ENCODE measurements at places on chromosomes 4 and X.
A peak's percentile ranks its signal among the peaks of the same experiment; 100 is the strongest.

GRCh38 chr4:24067367-24068193, 177.7 kb upstream of the PPARGC1A start:
- no peak for DNase-seq

DNA sequence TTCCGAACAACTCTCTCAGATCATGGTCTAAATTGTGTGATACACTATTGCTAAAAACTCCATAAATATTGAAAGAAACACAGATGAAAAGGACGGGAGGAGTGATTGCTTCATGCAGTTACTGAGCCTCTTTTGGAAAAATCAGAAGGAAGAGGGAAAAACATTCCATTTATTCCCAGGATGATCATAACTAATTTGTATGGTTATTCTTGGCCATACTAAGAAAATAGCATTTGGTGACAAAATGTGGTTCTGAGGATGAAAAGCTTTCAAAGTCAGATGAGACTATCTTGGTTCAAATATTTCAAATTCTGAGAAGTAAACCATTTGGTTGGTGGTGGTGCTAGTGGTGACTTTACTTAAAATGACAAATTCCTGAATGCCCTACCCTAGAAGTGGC, 305.4 kb upstream of the LDB2 start:
- DNase-seq = no peak

DNA sequence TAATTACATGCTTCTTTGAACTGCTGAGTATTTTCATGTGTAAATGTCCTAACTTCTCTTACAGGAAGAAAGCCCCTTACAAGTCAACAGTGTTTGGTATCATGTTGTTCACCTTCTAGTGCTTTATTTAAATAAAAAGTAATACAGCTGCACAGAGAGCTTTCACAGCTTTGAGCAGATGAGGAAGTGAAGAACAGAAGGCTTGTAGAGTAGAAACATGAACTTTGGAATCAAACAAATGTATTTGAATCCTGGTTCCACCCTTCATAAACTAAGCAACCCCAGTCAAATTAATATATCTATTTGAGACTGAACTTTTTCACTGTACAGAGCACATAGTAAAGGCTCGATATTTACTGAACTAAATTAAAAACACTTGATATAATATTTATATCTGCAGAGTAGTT, 120.5 kb downstream of the CAMK2D start:
- DNase-seq = no peak

DNA sequence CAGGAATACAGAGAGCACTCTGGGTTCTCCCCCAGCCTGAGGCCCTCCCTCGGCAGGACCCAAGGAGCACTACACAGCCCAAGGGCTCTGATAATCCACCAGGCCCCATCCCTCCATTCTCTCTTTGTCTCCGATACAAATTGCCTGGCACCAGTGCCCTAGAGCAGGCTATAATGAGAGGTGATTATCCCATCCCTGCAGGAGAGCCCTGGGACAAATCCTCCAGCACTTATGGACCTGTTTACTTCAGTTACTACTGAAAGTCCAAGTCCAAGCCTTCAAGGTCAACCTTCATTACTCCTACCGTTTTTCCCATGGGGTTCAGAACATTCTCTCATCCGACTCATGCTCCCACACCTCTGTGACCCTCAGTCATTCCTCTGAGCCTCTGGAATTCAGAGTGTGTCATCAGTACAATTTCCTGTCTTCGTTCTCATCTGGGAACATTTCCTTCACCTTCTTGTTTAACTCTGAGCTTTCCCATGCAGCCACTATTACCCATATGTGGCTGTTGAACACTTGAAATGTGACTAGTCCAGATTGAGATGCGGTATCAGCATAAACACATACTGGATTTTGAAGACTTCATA, 299.0 kb downstream of the RAPGEF2 start:
- DNase-seq = no peak

GRCh38 chrX:43019021-43019420, 241.1 kb upstream of the PPP1R2C start:
- no peak for DNase-seq

- DNase-seq = no peak
These were observed 70.5 kb downstream of the COQ2 start for GRCh38 chr4:83214079-83214478.

DNA sequence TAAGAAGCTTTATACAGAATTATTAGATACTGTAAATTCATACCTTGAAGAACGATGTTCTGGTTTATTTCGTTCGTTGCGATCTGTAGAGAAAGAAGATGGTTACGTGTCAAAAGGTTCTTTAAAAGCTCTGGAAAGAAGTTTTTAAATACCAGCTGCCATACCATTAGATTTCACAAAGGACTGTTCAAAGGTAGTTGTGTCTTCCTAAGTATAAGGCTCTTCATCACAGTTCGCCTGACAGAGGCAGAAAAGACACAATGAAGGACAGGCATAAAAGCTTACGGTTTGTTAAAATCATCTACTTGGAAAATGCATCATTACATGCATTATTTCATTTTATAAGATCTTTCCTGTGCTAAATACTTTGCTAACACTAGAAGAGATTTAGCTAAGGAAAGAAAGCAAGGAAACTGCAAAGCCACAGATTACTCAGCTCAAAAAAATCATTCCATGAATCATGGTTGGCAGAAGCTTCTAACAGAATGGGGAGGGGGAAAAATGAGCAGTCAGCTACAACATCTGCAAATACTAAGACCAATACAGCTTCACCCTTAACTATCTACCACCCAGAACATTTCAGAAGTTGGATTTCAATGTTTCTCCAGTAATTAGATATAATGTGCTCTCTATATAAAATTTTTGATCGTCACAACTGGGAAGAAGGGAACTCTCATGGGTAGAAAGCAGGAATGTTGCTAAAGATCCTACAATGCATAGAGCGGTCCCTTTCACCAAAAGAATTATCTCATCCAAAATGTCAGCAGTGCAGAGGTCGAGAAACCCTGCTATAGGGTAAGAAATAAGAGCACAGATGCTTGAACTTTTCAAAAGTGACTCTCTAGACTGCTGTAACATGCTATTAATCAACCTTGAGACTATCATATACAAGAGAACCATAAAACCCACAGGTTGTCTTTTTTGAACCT, 50.7 kb upstream of the PRSS48 start:
- DNase-seq = no peak

DNA sequence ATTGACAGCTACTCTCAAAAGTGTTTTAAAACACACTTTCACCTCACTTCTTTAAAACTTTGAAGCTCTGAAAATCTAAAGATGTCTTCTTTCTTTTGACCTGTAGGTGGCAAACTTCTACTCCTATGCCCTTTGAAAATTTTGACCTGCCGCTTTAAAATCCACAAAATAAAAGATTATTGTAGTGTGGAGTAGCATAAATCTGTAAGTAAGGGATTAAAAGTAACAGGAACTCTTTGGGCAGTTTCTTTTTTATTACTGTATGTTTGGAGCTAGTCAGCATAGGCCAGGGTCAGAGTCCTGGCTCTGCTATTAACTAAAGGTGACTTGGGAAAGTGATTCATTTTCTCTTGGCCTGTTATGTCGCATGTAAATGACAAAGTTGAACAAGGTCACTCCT, 25.5 kb downstream of the BBS12 start:
- DNase-seq = no peak

DNA sequence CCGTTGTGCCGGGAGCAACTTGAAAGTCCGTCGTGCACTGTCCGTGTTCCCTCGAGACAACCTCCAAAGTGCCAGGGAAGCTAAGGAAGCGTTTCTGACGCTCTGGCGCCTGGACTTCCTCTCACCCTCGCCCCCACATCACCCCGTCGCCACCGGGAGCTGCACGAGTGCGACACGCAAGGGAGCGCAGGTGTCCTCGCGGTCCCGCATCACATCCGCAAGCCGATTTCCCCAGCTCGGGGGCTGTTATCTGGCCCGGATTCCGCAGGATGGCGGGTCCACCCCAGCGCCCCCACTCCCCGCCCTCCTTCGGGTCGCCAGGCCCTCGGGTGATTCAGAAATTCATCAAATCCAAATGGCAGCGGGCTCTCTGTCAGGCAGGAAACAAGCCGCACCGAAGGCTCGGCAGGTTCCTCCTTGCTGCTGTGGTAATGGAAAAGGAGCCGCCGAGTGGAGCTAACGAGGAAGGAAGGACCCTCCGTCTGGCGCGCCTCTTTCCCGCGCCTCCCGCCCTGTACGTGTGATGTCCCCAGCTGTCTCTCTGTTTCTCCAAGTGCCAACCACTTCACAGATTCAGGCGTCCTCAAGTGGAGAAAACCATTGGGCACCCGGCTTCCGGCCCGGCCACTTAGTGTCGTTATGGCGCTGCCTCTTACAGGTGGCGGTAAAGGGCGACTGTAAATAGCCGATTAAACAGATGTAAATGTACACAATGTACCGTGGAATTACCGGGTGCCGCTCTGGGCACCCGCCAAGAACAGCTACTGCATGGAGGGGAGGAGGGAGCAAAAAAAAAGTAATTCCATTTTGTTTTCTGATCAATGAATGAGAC, 921 bp upstream of the SETD7 start:
- peak; percentile 85 for DNase-seq

- no peak for DNase-seq
These were observed 46.8 kb downstream of the WDR44 start for GRCh38 chrX:118392716-118393115.

- DNase-seq = no peak
These were observed 8.0 kb downstream of the CETN2 start for GRCh38 chrX:152822383-152823086.

- DNase-seq = no peak
These were observed 63.1 kb downstream of the SLC10A7 start for GRCh38 chr4:146458594-146458993.

- DNase-seq = no peak
These were observed 58.7 kb upstream of the STARD8 start for GRCh38 chrX:68588602-68589371.

GRCh38 chr4:13860126-13860525, 232.6 kb upstream of the BOD1L1 start:
- DNase-seq = no peak

GRCh38 chr4:107243141-107243781, 207.1 kb upstream of the DKK2 start:
- DNase-seq = no peak

GRCh38 chrX:49163555-49164419, 1.2 kb downstream of the MAGIX start:
- DNase-seq = no peak

GRCh38 chrX:101918751-101919150, 13.1 kb downstream of the ZMAT1 start:
- DNase-seq = no peak

DNA sequence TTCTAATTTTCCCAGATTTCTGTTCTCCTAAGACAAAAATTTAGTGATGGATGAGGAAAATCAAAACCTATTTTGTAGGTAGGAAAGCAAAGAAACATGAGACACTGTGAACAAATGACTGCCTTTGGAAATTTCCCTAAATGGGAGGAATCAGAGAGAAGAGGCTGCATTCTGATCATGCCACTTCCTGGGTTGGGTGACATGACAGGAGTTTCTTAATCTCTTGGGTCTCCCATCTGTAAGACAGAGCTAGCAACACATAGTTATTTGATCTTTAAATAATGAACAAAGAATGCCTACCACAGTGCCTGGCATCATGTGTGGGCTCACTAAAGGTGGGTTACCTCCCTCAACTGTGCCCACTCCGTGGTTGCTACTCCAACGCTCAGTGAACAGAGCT, 57.1 kb downstream of the CCDC149 start:
- DNase-seq = no peak

DNA sequence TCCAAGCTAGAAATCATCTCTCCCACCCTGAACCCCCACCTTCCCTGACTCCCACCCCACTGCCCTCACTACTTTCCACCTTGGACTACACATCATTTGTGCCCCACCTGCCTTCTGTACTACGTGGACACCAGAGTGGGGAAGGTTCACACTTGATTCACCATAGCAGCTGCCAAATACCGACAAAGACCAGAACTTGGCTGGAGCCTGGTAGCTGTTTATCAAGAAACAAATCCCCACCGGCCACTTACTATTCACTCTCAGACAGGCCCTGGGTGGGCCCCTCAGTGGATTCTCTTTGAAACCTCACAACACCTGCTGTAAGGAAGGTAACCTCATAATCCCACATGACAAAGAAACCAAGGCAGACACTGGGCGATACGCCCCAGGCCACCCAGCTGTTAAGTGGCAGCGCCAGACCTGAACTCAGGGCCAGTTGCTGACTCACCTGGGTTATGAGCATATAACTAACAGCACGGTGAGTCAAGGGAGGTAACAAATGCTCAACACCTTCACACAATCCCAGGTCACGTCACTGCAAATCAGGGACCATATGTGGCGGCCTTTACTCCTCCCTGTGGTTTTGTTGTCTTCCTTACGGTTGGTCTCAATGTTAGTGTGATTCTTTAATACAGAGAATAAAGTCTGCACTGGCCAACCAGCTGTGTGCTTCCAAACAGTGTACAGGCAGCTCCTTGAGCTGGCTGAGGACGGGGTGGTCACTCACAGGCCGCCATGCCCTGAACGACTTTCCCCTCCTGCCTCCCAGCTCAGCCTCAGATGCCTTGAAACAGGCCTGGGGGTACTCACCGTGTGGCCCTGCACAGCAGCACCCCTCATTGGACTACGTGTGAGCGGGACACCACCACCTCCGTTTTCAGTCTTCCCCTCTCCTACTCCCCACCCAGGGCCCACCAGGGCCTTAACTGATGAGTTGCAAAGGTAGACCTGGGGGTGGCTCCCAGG, 7.5 kb downstream of the WDR1 start:
- no peak for DNase-seq

- no peak for DNase-seq
These were observed 79.6 kb downstream of the CENPC start for GRCh38 chr4:67465763-67466052.

DNA sequence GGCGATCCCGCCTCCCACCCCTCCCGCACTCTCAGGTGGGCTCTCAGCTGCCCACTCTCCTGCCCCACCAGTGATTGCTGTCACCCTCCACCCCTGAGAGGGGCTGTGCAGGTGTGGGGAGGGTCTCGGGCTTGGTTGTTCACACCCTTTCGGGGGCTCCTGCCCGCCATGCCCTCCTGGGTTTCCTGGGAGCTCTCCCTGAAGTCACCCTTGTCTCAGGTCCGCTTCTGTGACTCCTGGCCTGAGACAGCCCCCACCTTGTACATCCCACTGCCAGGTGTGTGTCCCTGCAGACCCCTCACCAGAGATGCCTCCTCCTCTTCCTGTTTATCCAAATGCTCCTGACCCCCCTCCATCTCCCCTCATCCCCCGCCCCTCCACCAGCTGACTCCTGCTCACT, 37.8 kb downstream of the ADRA2C start:
- DNase-seq = no peak

GRCh38 chrX:46321676-46322075, 223.5 kb downstream of the ZNF674 start:
- no peak for DNase-seq

- DNase-seq = peak; percentile 15
These were observed 20.7 kb downstream of the MFAP3L start for GRCh38 chr4:170005472-170005871.

DNA sequence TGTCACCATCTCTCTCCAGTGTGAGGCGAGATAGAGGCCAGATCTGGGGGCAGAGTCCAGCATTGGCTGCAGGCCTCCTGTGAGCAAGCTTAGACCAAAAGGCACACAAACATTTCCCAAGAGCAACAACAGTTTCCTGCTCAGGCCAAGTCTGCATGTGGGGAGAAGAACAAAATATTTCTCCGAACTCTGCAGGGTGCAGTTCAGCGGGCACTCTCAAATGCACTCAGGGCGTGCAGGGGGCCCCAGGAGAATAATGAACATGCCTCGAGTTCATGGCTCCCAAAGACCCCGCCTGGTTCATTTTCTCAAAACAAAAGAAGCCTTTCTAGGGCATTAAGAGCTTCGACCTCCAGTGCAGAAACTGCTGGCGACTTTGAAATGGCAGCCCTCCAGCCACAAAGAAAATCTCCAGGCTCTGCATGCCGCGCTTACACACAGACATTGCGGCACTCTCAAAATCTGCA, 57.8 kb upstream of the HELT start:
- no peak for DNase-seq

GRCh38 chrX:65536291-65536690, 1.7 kb upstream of the LAS1L start:
- no peak for DNase-seq

- no peak for DNase-seq
These were observed 286.9 kb downstream of the PACRGL start for GRCh38 chr4:20987191-20987590.

Data from NCI-H510A (cell line).